Stimulated activated CD8-positive, alpha-beta memory T cell treated with anti-CD3 and anti-CD28 coated beads, Interleukin-4, amount 100 ng/mL, for 4 hours (primary cell): ENCODE measurements at places on chromosomes 1 and 21.

DNA sequence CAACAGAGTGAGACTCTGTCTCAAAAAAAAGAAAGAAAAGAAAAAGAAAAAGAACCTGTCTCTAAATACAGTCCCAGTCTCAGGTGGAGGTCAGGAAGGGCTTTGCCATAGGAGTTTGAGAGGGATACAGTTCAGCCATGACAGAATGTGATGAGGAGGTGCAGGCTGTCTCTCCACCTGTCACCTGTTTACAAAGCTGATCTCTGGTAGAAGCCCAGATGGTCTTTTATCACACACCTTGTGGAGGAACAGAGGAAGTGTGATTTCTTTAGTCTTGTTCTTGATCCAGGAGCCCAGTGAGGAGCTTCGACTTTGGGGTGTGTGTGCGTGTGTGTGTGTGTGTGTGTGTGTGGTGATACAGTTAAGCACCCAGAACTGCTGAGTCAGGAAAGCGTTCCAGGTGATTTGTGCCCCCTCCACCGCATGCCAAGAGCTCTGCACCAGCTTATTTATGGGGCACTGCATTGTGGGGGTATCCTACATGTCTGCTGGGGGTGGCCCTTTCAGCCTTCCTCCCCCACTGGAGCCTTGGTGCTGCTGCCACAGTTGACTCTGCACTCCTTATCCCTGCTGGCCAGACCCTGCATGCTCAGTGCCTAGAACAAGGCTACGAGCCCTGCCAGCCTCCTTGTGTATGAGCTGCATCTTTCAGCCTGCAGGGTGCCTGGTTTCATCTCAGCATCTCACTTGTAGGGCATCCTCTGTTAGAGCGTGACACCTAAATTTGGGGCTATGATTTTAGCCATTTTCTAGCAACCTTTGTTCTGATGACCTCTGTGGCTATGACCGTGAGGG is 19.3 kb downstream of the DOP1B start:
- DNase-seq = no peak

DNA sequence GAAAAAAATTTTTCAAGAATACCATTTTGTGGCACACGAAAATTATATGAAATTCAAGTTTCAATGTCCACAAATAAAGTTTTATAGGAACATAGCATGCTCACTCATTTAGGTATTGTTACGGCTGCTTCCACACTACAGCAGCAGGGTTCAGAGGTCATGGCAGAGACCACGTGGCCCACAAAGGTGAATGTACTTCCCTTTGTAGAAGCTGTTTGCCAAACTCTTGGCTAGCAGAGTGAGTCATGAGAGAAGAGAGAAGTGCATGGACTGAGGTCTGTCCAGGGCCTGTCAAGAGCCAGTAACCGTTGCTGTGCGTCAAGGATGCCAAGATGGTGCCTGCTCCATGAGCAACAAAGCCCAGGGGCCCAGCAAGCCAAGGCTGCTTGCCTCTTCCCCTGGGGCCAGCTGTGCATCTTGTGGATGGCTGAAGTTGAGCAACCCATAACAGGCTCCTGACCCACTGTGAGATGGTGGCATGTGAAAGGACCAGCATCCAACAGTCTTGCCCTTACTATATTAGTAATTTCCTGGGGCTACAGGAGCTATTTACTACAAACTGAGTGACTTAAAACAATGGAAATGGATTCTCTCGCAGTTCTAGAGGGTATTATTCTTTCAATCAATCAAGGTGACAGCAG is 64.8 kb upstream of the ATP5PO start:
- no peak for DNase-seq

DNA sequence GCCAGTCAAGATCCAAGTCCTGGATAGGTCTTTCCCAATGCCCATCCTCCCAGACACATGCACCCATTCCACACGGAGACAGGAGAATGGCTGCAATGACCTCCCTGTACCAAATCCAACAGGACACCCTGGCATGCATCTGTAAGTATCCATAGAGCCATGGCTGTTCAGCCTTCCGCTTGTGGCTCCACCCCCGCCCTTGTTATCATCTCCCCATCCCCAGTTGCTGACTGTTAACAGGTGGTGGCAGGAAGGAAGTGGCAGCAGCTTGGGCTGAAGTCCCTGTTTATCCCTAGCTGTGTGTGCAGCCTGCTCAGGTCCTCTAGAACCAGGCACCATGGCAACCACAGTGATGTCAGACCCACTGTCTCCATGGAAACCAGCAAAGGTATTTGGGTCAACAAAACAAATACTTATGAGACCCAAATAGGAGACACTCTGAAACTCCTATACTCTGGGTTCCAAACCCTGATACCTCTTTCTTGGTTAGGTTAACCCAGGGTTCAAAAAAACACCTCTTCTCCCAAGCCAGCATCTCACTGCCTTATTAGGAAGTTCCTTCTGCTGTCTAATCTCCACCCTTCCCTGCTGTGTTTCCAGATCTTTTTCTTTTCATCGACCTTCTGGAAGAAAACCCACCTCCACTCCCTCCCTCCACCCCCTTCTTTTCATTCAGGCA is 721 bp downstream of the PBXIP1 start:
- peak; percentile 48 for DNase-seq

GRCh38 chr1:54574158-54574778 is 26.2 kb downstream of the ACOT11 start:
- no peak for DNase-seq

GRCh38 chr1:213987927-213988506 is at the start of gene PROX1:
TSS of gene PROX1 (plus strand) at chr1:213987973. CDS start at chr1:213996536, 8,563 bp downstream.
- no peak for DNase-seq

GRCh38 chr1:18614069-18614735 is 16.4 kb upstream of the PAX7 start:
- DNase-seq = no peak

DNA sequence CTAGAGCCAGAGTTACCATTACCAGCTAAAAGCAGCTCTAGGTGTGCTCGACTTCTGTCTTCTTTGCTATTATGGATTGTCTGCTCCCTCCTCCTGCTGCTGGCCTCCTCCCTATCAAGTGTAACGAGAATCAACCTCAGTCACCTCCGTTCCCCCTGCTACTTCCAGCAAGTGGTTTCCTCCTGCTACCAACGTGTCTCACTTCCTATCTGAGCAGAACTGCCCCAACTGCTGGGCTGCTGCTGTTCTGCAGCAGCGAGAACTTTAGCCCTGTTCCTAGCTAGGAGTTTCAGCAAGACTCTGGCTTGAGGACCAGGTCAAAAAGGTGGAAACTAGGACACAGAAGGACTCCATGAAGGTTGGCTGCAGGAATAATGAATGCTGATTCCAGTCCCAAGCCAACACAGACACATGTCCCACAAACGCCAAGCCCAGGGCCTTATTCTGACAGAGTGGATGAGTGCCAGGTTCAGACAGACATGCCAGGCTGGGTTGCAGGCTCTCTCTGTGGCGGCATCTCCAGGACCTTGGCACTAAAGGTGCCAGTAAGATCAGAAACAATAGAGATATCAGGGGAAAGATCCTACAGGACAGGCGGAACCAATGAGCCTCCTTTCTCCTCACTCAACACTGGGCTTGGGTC is 46.9 kb downstream of the CD34 start:
- no peak for DNase-seq
